ELR (cell line): ENCODE measurements at places on chromosomes 2 and 18.
A peak's percentile ranks its signal among the peaks of the same experiment; 100 is the strongest.

GRCh38 chr18:46722051-46722450 lies 34.8 kb downstream of the ST8SIA5 start:
- DNase-seq = no peak

DNA sequence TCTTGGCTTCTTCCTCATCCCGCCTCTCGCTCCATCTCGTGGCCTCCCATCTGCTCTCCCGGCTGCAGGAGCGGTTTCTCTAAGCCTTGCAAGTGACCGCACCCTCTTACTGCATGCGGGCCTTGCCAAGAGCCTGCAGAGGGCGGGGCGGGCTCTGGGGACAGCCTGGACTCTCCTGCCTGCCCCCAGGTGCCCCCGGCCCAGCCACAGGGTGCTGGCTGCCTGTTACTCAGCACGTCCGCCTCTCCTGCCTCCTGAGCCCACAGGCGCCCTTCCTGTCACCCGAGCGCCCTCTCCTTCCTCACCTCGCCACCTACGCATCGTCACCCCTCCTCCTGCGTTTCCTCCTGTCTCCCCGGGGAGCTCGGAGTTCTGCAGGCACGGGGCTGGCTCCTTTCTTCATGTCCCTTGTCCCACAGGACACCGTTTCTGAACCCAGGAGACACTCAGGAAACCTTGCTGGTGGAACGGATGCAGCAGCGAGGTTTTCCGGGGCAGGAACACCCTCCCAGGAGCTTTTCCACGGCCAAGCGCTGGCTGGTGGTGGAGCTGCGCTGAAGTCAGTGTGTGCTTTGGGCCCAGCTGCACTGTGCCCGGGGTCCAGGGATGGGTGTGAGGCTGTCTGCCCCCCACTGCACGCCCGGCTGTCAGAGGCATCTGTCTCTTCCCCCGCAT lies 28.5 kb downstream of the HPCAL1 start:
- no peak for DNase-seq

DNA sequence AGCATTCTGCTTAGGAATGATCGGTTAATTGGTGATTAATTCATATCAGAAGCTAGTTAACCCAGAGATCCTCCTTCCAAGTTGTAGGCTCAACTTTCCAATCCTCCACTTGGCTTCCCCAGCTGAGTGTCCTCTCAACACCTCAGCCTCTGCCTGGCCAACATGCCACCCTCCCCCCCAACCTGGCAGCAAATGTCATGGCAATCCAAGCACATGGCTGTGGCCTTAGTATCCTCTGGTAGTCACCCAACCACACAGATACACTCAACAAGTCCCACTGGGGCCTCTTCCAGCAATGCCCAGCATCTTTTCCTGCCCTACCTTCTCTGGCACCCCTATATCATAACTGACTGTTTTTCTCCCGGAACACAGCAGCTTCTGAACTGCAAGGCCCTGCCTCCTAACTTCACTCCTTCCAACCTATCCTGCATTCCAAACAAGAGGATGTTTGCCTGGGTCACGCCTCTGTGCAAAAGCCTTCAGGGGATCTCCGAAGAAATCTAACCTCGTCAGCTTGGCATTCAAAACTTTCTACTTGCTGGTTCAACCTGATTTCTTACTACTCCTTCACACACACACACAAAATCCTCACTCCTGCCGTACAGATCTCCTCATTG lies 195.0 kb downstream of the CYP26B1 start:
- no peak for DNase-seq

DNA sequence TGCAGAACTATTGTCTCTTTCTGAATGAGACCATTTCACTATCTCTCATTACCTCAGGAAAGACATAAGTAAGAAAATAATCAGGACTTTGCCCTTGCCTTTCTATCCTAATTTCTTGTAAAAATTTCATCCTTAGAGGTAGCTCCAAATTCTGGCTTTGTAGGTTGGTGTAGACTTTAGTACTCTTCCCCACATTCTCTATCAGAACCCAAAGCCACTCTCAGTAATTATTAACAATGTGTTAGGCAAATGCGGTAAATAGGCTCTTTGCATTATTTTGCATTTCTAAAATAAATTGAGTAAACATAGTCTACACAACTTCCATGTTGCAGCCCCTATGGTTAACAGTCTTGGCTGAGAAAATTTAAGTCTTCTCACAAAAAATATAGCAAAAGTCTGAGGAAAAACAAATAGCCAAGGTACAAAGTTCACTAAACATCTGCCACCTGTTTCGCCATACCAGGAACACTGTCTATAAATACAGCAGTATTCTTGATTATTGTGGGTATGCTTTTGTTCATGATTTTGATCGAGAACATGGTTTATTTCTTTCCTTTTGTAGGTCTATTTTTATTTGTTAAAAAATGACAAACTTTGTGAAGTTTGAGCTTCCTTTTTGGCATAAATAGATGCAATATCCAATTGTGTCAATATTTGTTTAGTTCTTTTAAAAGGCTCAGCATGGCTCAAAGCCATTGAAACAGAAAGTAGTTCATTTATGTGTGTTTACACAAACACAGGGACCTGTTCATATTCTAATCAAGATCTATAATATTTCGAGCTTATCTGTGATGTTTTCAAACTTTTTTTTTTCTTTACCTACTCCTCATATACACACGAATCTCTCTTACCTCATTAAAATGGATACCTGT lies 1061.5 kb downstream of the CNTNAP5 start:
- no peak for DNase-seq

DNA sequence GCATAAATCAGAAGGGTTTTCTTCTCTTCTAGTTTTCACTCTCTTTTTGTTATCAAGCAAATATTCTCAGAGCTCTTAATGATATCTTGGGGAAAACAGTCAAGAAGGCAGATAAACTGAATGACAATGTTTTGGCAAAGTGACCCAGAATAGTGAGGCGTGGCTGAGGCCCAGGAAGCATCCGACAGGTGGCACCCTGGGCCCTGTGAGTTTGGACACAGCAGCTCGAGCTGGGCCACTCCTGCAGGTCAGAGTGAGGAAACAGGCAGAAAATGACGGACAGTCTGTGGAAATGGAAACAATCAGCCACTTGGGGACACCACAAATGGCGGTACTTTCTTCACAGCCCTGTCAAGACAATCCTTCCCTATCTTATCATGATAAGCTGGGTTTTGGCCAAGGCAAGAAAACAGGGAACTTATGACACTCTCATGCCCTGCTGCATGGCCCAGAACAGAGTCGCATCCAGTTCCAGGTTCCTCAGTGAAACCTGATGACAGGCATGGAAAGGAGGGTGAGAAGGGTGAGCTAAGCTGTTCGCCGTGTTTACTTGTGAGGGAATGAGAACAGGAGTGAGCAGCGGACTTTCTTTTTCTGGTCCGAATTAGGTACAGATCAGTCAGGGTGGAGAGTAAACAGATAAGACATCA lies 32.1 kb downstream of the MRPL44 start:
- DNase-seq = no peak

- DNase-seq = peak; percentile 91
These were observed 42.4 kb downstream of the ITGB1BP1 start for GRCh38 chr2:9380702-9381628.

DNA sequence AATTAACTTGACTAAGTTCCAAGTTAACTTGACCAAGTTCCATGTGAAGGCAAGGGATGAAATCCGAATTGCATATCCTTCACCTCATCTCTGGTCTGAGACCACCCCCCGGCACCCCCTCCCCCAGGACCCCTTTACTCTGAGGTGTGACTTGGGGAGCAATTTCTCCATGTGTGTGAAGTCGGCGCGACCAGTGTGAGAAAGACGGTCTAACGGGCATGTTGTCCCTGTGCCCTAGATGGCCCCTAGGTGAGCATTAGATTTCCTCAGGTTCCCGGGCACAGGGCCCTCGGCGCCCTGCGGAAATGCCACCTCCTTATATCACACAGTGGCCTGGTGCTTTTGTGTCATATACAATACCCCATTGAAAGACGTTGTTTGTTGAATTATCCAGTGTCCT lies 137.1 kb downstream of the CTIF start:
- no peak for DNase-seq

DNA sequence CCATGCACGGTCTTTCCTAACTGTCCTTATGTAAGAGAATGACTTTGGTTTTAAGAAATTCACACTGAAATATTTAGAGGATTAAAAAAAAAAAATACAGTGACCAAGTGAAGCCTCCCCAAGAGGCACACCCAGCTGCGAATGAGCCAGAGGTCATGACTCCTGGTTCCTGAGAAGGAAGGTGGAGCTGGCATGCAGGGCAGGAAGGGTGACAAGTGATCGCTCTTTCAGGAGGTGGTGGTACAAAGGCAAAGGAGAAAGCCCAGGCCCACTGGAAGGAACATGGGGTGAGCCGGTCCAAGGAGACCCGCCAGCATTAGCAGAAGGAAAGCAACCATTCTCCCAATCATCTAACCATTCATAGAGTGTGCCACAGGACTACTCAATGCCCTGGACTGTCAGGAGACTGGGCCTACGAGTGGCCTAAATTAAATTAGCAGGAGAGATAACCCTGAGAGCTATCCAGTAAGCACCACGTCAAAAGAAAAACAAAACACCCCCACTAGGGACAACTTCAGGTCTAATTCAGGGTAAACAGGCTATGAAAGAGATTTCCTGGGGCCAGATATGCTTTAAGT lies 7.8 kb downstream of the INO80C start:
- no peak for DNase-seq

GRCh38 chr2:43340066-43340465 lies 113.7 kb upstream of the ZFP36L2 start:
- DNase-seq = peak; percentile 56

DNA sequence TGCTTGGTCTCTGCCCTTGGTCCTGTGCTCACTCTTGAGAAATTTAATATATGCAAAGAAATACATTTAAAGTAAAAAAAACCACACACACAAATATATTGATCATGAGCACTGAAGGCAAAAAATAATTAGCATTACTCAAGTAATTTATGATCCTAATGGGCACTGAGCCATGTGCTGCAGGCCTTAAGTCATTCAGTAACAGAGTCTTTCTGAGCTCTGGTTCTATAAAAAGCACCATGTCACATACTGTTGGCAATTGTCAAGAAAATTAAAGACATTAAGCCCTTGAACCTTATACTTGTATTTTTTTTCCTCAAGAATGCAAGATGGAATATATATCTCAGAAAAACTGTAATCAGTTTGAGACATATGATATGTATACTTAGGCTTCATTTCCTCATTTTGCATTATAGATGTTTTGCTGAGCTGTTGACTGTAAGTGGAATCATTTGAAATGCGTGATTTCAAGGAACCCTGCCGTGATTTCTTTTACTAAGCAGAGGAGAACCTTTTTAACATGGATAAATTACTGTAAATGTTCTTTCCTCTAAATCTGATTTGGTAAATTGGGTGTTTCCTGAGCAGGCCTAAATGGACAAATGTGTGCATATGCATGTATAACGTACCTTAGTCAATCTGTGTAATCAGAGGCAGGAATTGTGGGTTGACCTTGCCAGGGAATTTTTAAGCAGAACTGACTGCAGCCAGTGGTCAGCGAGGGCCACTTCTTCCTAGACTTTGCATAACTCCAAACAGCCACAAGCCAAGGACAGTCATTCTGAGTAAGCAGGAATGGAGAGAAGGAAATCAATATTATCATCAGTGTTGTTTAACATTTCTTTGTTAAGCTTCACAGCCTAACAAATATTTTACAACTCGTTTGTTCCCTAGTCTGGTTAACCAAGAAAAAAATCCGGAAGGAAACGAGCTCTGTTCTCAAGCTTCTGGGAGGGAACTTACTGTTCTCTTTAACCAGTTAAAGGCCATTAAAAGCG lies 191.5 kb upstream of the ATP5MC3 start:
- peak; percentile 80 for DNase-seq

DNA sequence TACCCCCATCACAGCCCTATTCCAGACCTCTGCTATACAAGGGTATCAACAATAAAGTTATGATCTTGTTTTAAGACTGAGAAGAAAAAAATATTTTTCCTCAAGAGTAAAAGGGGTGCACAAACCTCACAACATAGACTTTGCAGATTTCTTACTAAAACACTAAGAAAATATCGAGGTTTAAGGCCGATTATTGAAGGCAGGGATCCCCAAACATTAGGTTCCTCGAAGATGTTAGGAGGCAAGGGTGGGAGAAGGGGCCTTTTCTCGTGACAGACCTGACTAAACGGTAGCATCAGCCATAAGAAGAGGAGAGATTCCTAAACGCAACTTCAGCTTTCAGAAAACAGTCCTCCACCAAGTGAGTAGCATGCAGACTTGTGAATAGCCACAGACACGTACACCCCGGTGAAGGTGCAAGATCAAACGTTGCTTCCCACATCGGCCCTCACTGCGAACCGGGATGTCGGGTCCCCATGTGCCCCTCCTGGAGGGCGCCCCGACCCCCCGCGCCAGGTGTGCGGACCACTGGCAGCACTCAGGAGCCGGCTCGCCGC lies 678 bp downstream of the PIAS2 start:
- peak; percentile 51 for DNase-seq

DNA sequence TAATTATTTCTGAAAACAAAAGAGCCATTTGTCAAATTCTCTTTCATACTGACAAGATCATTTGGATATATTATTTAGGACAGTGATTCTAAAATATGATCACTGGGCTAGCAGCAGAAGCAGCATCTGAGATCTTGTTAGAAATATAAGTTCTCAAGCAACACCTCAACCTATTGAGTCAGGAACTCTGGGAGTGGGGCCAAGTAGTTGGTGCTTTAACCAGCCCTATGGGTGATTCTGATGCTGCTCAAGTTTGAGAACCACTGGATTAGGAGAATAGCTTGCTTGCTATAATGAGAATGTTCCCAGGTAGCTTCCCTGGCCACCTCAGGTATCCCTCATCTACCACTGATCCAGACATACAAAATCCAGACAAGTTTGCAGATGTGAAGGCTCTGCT lies 466.9 kb upstream of the CELF4 start:
- DNase-seq = no peak

DNA sequence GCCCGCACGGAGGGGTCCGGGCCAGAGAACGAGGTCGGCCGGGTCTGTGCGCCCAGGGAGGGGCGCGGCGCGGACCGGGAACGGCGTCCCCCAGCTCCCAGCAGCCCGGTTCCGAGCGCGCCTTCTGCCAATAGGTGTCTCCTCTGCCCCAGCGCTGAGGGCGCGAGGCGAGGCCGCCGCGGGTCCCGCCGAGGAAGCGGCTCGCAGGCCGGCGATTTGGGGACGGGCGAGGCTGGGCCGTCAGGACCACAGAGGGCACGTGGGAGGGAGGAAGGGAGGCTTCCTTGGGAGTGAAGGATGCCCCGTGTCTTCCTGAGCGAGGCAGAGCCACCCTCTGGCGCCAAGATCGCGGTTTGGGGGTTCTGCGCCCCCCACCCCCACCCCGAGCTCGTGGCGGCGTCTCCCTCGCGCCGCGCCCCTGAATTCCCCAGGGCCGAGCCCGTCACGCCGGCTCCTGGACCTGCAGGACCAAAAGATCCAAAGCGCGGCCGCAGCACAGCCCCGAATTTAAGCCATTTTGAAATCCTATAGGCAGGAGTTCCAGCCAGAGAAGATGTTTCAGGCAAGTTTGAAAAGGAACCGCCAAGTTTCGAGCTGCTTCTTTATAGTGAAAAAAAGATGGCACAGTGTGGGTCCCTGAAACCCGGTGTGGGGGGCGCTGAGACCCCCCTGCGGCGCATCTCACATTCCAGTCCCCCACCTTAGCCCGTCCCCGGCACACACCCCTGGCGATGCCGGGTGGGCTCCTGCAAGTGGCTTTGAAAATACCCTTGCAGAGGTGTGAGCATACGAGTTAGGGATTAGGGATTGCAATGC lies 909 bp downstream of the NFATC1 start:
- DNase-seq = peak; percentile 21
